ENCODE measurements at places on chromosomes 5 and 9.

DNA sequence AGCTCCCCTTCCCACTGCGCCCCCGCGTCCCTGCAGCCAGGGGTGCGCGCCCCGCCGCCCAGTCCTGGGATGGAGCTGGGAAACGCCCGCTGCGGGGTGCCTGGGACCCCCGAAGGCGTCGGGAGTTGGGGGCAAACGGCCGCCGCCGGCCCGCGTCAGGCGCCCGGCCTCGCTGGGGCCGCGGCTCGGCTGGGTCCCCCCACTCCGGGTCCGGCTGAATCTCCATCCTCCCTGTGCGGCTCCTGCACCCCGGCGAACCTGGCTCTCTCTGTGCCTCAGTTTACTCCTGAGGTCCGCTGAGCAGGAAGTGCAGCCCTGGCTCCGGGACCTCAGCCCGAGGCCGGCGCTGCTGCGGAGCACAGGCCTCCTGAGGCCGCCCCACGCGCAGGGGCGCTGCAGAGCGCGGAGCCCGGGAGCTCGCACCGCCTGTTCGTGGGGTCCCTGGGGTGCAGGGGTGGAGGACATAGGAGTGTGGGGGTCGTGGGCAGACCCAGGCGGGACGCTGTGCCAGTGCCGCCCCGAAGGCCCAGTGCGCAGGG lies 13.9 kb upstream of the TMEM250 start:
- DNase-seq, result no peak

DNA sequence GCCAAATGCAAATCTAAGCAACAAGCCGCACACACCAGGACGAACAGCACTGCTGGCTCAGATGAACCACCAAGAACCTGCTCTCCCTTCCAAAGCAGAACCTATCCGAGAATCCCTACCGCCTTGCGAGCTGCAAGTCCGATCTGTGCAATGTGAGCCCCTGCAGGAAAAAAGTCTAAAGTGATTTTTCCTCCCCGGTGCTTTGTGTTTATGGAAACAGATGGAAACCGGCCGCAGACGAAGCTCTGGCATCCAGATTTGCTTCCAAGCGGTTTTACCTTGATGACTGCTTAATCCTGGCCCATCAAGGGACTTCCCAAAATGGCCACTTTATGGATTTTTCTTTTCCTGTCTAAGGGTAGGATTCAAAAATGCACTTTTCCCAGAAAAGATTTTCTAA lies 112.5 kb downstream of the VAV2 start:
- no peak for DNase-seq

- DNase-seq, result no peak
These were observed 24.7 kb upstream of the ASPN start for GRCh38 chr9:92507005-92507404.

- DNase-seq, result no peak
These were observed 715.5 kb downstream of the CETN3 start for GRCh38 chr5:89694026-89694550.

DNA sequence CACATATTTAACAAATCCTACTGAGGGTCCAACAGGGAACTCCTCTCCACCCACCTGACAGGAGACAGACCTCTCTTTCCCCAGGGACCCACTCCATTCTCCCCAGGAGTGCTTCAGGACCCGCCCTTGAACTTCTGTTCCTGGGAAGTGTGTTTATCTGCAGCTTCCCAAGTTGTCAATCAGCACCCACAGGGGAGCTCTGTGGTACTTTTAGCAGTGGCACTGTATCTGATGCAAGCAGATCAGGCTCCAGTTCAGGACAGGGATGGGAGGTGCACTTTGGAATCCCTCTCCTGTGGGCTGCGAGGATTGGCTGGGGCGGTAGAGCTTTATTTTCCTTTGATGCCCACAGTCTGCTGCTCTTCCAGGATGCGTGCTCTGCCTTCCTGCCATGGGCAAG lies 8.7 kb downstream of the GALNT10 start:
- no peak for DNase-seq
